T-helper 1 cell treated with Interleukin-12 subunit alpha and Interleukin-12 subunit beta and Interleukin-4 antibody, amounts not matched to agents 30 ng/mL and 1 ng/mL, for 36 hours (primary cell): ENCODE measurements at places on chromosomes 1 and 21. TPM values are rescaled to one million over a fixed set of nuclear protein-coding genes. Genes with fewer than 3 reads are reported as not detected.

The FCRL1 gene
- not detected in 2 replicates for total RNA-seq

The SNRNP40 gene
- total RNA-seq: 96.7 and 97.9 TPM in 2 replicates

The TAF13 gene
- total RNA-seq: 33.1 and 33.9 TPM in 2 replicates

The NLRP3 gene
- total RNA-seq: 0.20 and 0.27 TPM in 2 replicates

The SELL gene
- 330 and 338 TPM in 2 replicates for total RNA-seq

The JAM2 gene
- 0.49 and 1.3 TPM in 2 replicates for total RNA-seq

The GSTM3 gene
- total RNA-seq: 7.6 and 8.1 TPM in 2 replicates

The MEX3A gene
- 0.07 TPM in 1 of 2 replicates, not detected in the other for total RNA-seq

The PUM1 gene
- 119 and 121 TPM in 2 replicates for total RNA-seq

The PTPRC gene
- 762 and 773 TPM in 2 replicates for total RNA-seq

The NCF2 gene
- 25.8 and 28.1 TPM in 2 replicates for total RNA-seq

The SPRR2B gene
- total RNA-seq: not detected in 2 replicates

The BCL2L15 gene
- total RNA-seq: 4.4 and 5.5 TPM in 2 replicates

The VWA5B1 gene
- not detected in 2 replicates for total RNA-seq

The GPR137B gene
- 6.1 and 6.7 TPM in 2 replicates for total RNA-seq

The OR2L13 gene
- not detected in 2 replicates for total RNA-seq

The OPRD1 gene
- not detected in 2 replicates for total RNA-seq

The EXO1 gene
- total RNA-seq: 25.5 and 30.7 TPM in 2 replicates

The TAL1 gene
- not detected in 2 replicates for total RNA-seq

The TMPRSS15 gene
- not detected in 2 replicates for total RNA-seq
